SHP77 (cell line): ENCODE measurements at places on chromosomes 16 and 17.

DNA sequence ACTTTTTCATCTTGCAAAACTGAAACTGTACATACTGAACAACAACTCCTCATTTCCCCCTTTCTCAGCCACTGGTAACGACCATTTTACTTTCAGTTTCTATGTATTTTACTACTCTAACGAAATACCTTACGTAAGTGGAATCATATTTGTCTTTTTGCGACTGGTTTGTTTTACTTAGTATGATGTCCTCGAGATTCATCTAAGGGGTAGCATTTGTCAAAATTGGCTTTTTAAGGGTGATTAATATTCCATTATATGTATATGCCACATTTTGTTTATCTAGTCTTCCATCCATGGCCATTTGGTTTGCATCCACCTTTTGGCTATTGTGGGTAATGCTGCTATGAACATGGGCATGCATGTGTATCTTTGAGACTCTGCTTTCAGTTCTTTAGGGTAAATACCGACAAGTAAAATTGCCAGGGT, 10.4 kb downstream of the KPNB1 start:
- no peak for DNase-seq

DNA sequence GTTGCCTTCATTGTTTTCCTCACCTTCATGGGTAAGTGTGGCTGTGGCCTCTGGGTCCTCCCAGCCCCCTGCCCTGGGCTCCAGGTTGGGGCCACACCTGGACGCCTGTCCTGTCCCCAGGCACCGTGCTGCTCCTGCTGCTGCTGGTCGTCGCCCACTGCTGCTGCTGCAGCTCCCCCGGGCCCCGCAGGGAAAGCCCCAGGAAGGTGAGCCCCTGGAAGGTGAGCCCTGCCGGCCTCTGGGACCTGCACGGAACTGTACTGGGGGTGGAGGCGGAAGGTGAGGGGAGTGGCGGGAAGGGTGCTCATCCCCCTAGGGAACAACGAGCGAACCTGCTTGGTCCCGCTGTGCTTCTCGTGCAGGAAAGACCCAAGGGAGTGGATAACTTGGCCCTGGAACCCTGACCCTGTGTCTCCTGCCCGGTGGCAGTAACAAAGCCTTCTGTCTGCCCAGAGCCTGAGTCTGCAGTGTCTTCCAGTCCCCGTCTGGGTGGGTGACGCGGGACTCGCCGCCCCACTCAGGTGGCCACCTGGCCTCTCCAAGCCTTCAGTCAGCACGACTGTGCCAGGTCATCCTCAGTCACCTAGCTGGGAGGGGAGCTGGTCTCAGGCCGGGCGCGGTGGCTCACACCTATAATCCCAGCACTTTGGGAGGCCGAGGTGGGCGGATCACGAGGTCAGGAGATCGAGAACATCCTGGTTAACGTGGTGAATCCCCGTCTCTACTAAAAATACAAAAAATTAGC, 831 bp downstream of the SMIM22 start:
- no peak for DNase-seq

DNA sequence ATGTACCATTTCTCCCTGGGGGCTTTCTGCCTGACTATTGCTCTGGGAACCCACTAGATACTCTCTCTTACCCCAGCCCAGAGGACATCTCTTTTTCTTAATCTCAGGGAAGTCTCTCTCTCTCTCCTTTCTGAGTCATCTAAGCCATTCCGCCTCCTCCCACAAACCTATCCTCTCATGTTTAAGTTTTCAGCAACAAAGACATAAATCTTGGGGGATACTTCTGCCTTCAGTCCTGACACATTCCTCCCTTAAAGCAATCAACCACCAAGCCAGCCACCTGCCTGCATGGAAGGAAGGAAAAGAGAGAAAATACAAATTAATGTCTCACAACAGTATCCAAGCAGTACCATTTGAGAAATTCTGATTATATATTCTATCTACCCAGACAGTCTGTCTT, 128.8 kb downstream of the HS3ST2 start:
- DNase-seq = no peak

- DNase-seq = no peak
These were observed 258.6 kb downstream of the SNX29 start for GRCh38 chr16:12235110-12235509.

DNA sequence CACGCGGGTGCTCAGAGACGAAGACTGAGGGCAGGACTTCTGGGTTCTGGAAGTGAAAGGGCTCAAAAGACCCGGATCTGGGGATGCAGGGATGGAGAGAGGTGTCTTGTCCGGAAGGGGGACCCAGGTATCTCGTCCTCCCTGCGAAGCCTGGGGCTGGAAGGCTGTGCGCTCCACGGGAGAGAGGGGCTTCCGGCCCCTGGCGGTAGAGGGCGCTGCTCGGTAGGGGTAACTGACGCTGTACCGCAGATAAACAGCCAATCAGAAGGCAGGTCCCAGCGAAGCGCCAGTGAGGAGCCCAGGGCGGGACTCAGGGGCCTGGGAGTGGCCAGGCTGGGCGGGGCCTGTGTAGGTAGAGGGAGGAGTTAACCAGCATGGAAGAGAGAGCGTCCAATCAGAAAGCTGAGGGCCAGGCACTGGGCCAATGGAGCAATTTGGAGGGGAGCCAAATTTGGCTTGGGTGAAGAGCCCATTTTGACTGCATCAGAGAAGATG, 804 bp downstream of the TGFB1I1 start:
- peak; percentile 92 for DNase-seq

GRCh38 chr17:50468304-50469207, at the start of gene CHAD:
TSS of gene CHAD (minus strand) at chr17:50468880. CDS start at chr17:50468813, 67 bp downstream.
- DNase-seq = no peak

DNA sequence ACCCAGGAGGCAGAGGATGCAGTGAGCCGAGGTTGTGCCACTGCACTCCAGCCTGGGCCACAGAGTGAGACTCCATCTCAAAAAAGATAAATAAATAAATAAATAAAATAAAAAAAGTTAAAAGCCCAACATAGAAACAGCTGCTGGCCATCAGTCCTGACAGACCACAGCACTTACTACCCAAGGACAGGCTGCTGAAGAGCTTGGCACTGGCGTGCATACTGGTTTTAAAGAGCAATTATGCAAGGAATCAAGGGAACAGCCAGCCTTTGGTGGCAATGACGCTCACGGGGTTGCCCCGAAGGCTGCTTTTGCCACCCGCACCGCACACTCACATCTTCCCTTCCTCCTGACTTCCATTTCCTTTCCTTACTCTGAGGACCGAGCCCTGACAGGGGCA, 4.2 kb downstream of the PLD6 start:
- no peak for DNase-seq

GRCh38 chr16:79067600-79067999, 532.9 kb downstream of the MAF start:
- no peak for DNase-seq

DNA sequence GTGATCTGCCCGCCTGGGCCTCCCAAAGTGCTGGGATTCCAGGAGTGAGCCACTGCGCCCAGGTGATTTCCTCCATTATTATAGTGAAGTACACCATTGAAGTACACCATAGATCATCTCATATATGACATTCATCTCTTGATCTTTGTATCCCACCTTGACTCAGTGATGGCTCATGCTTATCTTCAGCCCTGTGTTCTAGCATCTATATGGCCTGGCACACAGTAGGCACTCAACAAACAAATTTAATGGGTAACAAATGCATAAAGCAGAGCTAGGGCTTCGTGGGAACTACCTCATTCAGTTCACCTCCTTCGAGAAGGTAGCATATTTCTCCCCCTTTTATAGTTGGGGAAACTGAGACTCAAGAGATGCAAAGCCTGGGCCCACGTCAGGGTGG, 952 bp downstream of the ENKD1 start:
- DNase-seq = no peak

- no peak for DNase-seq
These were observed 2.2 kb downstream of the TXNL4B start for GRCh38 chr16:72091217-72091616.

DNA sequence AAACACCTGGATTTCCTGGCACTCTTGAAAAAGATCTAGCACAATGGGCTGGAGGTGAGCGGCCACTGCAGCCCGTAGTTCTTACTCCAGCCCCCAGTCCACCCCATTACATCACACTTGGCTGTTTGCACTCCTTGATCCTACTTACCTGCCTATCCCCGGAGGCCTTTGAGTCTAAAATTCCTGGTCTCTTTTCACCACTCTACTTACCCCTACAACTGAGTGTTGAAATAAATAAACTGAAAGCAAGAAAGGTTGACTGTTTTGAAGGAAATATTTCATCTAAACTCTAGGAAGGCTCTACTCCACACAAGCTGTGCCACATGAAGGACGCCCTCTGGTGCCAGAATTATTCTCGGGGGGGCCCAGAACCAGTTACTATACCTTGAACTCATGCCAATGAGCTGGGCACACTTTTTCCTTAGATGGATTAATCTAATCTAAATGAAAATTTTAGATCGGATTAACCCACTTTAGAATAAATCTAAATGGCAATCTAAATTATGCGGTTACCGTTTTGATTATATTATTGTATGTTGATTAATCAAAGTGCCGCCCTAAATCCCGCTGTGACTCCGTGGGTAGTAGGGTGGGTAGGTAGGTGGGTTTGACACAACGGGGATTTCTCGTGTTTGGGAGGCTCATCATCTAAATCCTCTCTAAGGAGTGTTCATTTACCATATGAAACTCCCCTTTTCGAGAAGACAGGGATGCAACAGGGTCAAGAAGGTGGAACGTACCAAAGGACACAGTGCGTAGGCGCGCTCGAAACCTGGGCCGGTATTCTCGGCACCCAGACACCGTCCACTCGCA, 651 bp upstream of the EIF1 start:
- DNase-seq = peak; percentile 38

DNA sequence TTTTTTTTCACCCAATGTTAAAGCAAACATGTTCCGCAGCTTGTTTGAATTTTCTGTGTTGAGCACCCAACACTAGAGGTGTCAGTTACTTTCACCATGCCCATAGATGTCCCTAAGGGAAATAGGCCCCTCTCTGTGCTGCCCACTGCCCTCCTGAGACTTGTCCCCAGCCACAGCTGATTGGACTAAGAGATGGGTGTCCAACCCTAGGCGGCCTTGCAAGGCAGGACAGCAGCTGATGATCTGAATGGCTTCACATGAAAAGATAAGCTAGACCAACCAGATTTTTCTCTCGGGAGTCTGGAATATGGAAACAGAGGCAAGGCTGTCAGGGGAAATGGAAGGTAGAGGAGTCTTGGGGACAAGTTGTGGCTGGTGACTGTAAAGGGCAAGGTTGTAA, 6.1 kb upstream of the CALB2 start:
- DNase-seq = no peak

DNA sequence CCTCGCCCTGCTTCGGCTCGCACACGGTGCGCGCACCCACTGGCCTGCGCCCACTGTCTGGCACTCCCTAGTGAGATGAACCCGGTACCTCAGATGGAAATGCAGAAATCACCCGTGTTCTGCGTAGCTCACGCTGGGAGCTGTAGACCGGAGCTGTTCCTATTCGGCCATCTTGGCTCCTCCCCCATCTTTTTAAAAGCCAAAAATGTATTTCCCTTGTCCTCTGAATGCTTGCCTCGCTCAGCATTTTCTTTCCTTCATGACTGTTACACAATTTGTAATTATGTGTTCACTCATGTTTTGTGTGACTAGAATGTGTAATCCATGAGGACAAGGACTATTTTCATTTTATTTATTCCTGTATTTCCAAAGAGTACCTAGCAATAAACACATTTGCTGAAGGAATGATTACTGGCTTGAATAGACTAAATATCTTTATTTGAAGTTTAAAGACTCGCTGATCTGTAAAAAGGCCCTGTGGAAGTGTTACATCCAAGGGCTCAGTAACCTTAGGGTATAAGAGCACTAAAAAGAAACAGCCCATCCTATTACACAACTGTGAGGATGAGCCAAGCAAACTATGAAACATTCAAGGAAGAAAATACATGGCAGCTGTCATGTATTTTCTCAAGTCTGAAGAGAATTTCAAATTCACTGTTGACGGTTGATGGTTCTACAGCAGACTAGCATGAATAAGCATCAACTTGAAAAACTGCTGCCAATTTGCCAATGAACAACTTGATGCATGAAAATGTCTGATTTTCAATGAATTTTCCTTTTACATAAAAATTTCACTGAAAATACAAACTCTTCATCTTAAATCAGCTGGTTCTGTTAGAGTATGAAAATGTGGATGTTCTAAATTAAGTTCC, 192.6 kb downstream of the MYO1D start:
- DNase-seq = no peak

- peak; percentile 9 for DNase-seq
These were observed 5.6 kb downstream of the SF3B3 start for GRCh38 chr16:70529051-70529777.

DNA sequence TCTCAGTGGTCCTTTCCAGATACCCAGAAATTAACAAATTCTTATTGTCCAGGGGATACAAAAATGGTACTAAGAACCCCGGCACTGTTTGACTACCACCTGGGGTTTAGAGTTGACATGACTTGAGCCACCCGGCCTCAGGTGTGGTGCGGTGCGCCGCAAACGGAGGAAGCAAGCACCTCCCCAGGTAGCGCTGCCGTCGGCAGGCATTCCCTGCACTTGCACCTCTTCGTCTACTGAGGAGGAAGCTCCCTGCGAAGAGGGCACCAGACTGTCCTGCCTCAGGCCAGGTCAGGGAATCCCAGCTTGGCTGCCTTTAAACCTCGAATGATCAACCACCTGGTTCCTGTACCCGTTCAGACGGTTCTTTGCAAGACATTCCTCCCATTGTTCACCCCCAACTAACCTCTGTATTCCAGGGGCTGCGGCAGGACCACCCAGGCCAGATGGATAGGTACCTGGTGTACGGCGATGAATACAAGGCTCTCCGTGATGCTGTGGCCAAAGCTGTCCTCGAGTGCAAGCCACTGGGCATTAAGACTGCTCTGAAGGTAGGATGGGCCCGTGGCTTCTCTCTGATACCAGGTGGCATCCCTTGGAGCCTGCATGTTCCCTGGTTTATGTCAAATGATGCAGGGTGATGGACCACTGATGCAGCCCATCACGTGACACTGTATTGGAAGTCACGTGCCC, 40.8 kb upstream of the ENDOV start:
- no peak for DNase-seq

DNA sequence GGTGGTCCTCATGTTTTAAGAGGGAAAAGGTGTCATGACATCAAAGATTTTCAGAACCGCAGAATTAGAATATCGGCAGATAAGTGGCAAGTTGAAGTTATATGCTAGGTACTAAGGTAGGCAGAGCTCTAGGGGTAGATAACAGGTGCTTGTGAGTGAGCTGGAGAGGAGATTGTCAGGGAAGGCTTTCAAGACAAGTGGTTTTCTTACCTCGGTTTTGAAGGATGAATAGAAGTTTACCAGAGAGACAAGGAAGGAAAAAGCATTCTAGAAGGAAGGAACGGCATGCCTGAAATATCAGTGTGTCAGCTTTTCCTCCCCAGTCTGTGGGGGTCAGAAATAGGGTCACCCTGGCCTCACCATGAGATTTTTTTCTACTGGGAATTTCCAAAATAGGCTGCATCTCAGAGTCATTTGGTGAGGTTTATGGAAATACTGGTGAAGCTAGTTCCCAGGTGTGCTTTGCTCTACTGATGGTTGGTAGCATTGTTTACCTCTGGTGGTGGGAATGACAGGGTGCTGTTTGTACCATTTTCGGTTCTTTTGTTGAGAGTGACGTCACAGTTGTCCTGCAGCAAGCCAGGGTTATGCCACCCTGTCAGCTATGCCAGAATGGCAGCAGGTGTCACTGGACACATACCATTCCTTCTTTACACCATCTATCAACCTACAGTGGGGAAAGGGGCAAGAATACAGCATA, 112.5 kb downstream of the MSI2 start:
- DNase-seq = peak; percentile 1

GRCh38 chr16:15726715-15727114, 76.7 kb downstream of the NDE1 start:
- no peak for DNase-seq
